Stimulated activated naive CD4-positive, alpha-beta T cell treated with Interleukin-2 at 50 U/mL for 16 hours (primary cell): ENCODE measurements at places on chromosomes 3 and 15.

DNA sequence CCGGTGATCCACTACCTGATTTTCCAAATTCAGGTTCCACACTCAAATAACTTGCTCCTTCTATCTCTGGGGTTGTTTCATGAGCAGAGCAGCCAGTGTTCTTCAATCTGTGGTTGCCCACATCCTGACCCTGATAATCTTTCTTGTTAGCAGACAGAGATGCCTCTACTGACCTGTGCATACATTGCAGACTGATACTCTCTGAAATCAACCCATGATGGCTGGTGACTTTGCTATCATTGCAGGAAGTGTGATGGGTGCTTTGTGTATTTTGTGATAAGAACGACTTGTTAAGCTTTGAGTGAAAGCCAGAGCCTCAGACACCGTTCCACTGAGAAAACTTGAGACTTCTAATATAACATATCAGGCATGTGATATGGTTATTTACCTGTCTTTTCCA lies 39.9 kb downstream of the GATM start:
- no peak for DNase-seq

GRCh38 chr15:90883526-90883975 lies 753 bp upstream of the FES start:
- DNase-seq = no peak

GRCh38 chr3:186442162-186442561 lies 80.1 kb upstream of the DGKG start:
- no peak for DNase-seq

GRCh38 chr15:38470816-38471215 lies 16.9 kb downstream of the FAM98B start:
- DNase-seq = no peak

DNA sequence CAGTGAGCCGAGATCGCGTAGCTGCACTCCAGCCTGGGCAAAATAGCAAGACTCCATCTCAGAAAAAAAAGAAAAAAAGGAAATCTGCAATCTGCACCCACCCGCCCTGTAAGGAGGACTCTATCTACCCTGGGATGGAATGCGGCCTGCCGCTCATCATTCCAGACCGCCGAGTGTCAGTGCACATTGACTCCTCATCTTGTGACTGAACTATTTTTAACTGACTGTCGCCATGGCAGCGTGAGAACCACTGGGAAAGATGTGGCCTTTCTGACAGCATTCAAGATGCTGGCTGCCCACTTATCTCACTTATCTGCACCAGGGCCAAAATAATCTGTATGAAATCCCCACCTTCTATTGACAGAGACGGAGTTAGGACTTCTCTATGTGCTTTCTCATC lies 38.8 kb upstream of the ANKRD34C start:
- DNase-seq = no peak

DNA sequence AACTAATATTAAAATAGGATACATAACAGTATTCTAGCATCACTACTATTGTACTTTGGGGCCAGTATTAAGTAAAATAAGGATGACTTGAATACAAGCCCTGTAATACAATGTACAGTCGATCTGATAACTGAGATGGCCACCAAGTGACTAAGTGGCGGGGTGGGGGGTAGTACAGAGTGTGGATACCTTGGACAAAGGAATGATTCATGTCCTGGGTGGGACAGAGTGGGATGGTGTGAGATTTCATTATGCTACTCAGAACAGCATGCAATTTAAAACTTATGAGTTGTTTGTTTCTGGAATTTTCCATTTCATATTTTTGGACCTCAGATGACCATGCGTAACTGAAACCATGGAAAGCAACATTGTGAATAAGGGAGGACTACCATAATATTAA lies 46.0 kb downstream of the SLC7A14 start:
- no peak for DNase-seq

DNA sequence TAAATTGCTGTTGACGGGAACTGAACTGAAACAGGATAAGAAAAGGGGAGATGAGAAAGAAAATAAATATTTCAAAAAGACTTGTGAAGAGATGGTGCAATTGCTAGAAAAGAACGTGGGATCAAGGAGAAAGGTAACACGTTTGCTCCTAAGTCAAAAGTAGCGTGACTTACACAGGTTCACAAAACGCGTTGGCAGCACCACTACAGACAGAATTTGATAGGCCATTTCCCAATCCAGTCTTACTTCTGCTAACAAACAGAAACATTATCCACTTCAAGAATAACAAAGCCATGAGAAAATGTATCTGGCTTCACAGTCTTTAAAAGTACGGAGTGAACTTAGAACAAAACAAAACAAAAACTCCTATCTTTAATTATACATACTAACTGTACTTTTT lies 75.5 kb downstream of the DPH6 start:
- DNase-seq = no peak

DNA sequence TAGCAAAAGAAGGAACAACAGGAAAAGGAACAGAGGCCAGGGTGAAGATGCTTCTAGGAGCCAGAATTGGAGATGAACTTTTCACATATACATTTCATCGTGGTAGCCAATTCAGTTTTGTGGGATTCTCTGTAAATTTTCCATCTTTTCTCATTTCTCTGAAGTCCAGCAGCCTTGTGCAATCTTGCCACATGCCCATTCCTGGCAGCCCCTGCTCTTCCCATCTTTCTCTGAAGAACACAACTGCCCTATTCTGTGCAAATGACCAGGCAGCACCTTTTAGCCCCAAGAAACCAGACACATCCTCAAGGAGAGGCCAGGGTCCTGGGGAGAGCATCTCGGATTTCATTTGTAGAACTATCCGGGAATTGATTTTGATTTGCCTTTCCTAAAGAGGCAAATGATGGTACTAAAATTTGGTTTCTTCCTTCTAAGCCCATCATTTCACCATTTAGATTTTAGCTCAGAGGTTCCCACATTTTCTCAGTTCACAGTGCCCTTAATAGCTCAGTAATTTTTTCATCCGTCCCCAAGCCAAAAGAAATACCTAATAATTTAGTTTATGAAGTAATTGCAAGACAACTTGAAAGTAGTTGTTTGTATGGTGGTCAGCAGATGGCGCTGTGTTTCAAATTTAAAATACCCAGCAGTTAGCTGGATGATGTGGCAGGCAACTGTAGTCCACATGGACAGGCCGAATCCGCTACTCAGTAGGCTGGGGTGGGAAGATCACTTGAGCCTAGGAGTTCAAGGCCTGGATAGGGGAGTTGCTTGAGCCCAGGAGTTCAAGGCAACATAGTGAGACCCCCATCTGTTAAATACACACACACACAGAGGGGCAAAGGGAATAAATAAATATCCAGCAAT lies 61.3 kb upstream of the ACKR4 start:
- DNase-seq = peak; percentile 53

DNA sequence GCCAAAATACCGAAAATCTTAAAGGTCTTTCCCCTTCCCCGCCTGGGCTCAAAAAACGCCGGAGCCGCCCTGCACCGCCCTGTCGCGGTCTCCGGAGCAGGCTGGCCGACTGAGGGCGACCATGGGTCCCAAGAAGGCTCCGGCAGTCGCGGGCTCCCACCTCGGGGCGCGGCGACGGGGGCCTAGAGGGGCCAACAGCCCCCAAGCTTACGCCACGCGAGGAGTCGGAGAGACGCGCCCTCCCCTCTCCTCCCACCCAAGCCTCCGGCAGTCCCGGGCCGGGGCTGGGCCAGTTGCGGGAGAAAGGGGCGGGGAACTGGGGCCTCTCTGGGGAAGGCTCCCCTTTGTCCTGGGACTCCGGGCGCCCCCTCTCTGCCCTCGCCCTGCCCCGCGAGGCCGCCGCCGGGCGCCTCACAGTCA lies 69.2 kb downstream of the GOLGA8B start:
- no peak for DNase-seq

DNA sequence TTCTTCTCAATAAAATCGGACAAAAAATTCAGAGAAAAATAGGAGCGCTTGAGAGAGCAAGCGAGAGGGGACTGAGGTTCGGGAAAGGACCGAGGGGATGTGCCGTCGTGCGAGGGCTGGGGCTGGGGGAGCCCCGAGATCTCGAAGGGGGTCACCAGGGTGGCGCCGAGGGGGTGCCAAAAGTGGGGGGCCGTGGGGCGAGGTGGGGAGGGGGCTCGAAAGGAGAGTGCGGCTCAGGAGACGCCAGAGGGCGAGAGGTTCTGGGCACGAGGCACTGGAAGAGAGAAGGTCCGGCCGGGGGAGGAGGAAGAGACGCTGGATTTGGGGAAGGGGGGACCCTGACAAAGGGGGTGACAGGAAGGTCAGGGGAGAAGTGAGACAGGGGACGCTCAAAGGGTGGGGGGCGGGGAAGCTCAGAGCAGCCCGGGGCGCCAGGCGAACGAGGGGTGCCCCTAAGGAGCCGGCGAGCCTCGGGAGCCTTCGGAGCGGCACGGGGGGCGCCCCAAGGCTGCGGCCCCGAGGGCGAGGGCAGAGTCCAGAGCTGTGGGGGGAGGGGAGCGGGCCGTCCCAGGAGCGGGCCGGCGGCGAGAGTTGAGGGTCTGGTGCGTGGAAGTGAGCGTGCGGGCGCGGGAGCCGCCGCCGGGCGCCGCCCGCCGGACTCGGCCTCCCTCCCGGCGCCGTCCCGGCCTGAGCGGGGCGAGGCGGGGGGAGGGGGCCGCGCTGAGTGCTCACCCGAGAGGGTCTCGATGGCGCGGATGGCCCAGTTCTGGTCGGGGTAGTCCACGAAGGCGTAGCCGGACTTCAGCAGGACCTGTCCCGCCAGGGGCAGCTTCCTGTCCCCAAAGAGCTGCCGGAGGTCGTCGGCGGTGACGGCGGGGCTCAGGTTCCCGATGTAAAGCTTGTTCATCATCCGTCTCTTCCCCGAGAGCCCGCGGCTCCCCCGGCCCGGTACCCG lies 514 bp downstream of the IGF2BP2 start:
- no peak for DNase-seq

GRCh38 chr3:175404621-175405020 lies 545.5 kb downstream of the NAALADL2 start:
- no peak for DNase-seq

DNA sequence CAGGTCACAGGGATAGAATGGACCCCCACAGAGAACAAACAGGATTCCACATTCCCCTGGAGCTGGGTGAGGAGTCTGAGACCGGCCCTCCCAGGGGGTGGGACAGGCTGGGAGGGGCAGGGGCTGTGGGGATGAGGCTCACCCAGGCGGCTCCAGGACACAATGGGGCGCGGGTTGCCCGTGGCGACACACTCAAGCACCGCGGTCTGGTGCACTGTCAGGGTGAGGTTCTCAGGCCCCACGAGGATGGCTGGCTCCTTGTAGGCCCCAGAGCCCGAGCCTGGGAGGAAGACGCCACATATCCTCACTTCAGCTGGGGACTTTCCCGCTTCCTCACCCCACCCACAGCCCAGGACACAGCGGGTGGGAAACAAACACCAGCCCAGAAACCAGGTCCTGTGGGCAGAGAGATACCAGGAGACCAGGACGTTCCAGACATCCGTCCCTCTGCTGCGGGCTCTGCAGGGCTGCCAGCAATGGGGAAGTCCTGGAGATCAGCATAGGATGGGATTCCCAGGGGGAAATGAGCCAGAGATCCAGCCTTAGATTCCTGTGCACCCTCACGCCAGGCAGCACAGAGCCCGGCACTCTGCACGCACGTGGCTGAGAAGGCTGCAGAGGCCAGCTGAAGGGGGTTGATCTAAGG lies 30.2 kb downstream of the RNU5B-1 start:
- DNase-seq = no peak

GRCh38 chr15:74793135-74794028 lies 11.5 kb downstream of the CSK start:
- DNase-seq = peak; percentile 64

- DNase-seq = no peak
Measured at GRCh38 chr3:4841225-4841624, 138.0 kb upstream of the BHLHE40 start.

GRCh38 chr3:8576841-8577571 lies 67.6 kb downstream of the SSUH2 start:
- DNase-seq = no peak

- no peak for DNase-seq
Measured at GRCh38 chr15:69031013-69032001, 16.8 kb downstream of the NOX5 start.

GRCh38 chr3:111870620-111871019 lies 11.6 kb downstream of the PHLDB2 start:
- DNase-seq = no peak
